ENCODE measurements at places on chromosomes 1 and 21.
A peak's percentile ranks its signal among the peaks of the same experiment; 100 is the strongest.

GRCh38 chr1:119632103-119632490 lies 16.0 kb downstream of the ZNF697 start:
- DNase-seq, result no peak

- DNase-seq, result no peak
These were observed 56.1 kb downstream of the PIK3R3 start for GRCh38 chr1:46076343-46076742.

GRCh38 chr1:170929835-170930554 lies 5.3 kb upstream of the MROH9 start:
- peak; percentile 56 for DNase-seq

GRCh38 chr1:153510984-153511410 lies 24.8 kb downstream of the S100A6 start:
- DNase-seq, result peak; percentile 71

DNA sequence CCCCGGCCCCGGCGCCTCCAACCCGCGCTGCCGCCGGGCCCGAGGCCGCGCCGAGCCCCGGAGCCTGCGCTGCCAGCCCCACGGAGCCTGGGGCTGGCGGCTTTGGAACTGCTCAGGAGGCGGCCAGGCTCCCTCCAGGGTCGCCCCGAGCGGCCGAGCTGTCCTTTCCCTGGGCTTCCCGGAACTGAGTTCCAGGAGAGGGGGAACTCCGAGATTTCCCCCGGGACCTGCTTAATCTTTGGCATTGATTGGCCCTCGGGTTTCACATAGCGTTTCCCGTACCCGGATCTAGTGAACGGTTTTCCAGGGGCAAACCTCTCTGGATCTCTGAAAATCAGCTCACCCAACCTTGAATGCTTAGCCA lies 504 bp downstream of the H6PD start:
- DNase-seq, result no peak

GRCh38 chr1:32870615-32871363 lies at the start of gene FNDC5:
TSS of gene FNDC5 (minus strand) at chr1:32870912.
- DNase-seq, result no peak

- DNase-seq, result no peak
These were observed 36.5 kb downstream of the LRRC8C start for GRCh38 chr1:89669441-89669840.

- DNase-seq, result no peak
These were observed 138.2 kb downstream of the COP1 start for GRCh38 chr1:176068901-176069300.

DNA sequence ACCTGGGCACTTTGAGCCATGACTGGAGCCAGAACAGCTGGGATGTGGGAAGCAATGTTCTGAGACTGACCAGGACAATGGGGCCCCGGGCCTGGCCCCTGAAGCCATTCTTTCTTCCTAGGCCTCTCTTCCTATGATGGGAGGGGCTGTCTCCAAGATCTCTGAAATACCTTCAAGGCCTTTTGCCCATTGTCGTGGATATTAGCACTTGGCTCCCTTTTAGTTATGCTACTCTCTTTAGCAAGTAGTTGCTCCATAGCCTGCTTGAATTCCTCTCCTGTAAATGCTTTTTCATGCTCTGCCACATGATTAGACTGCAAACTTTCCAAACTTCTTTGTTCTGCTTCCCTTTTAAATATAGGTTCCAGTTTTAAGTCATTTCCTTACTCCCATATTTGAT lies 262.9 kb upstream of the CACYBP start:
- DNase-seq, result no peak

DNA sequence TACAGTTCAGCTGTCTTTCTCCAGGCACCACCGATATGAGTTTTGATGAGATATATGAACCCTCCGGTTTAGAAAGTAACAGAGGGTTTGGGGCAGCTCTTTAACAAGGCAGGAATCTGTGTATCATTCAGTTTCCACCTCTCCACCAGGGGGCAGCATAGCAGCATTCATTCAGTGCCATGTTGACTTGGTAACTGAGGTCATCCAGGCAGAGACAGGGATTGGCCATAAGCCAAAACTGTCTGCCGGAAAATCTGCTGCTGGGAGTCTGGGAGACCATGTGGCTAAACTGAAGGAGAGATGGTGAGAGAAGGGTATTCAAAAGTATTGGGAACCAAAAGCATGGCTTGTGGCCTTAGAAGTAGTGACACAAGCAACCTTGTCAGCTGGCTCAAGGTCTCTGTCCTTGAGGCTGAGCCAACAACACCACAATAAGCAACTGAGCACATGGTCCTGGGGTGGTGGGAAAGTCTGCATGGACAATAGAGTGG lies 98.5 kb downstream of the LMX1A start:
- DNase-seq, result peak; percentile 27

GRCh38 chr1:187514110-187514509 lies 685.4 kb downstream of the PLA2G4A start:
- DNase-seq, result no peak

- DNase-seq, result no peak
These were observed 85.3 kb upstream of the SSX2IP start for GRCh38 chr1:84775535-84775920.

GRCh38 chr1:115976921-115977498 lies 697 bp downstream of the SLC22A15 start:
- DNase-seq, result no peak

Data from right lung (tissue), 10 donors.